ENCODE measurements at places on chromosomes 13 and 19. TPM values are rescaled to one million over a fixed set of nuclear protein-coding genes. Genes with fewer than 3 reads are reported as not detected.

ASF1B gene
- 2.3 TPM for total RNA-seq

DAND5 gene
- total RNA-seq, result not detected

KCNN4 gene
- total RNA-seq, result 33.6 TPM

CYP4F11 gene
- not detected for total RNA-seq

KLF1 gene
- not detected for total RNA-seq

N4BP2L1 gene
- 51.6 TPM for total RNA-seq

GIPC3 gene
- 0.64 TPM for total RNA-seq

ZNF549 gene
- 20.5 TPM for total RNA-seq

DCT gene
- total RNA-seq, result 0.35 TPM

UBE2L5 gene
- not detected for total RNA-seq

POLRMT gene
- 103 TPM for total RNA-seq

CLC gene
- total RNA-seq, result 0.96 TPM

RGCC gene
- total RNA-seq, result 146 TPM

DNA sequence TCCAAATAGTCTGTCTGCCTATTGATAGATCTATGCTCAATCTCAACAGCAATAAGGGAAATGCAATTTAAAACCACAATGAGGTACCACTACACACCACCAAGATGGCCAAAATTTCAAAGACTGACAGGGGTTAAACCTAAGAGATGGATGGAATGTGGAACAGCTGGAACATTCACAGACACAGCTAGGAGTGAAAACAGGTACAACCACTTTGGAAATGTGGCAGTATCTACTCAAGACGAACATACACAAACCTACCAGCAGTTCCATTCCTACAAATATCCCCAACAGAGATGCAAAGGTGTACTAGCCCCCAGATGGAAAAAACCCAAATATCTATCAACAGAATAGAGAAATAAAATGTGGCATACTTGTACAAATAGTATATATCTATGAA, 86.4 kb downstream of the TSC22D1 start:
- peaks cover 6% of the 10 kb centered on the region for H3K4me1 ChIP-seq
- H3K4me3 ChIP-seq, result no peak overlapping the region
- no peak overlapping the region for H3K27ac ChIP-seq
- no peaks in the 10 kb centered on the region for H3K36me3 ChIP-seq
- no peak for DNase-seq

- no peaks in the 10 kb centered on the region for H3K36me3 ChIP-seq
- H3K27ac ChIP-seq, result no peak overlapping the region
- DNase-seq, result no peak
Observed at GRCh38 chr19:29410601-29411000, 115.2 kb upstream of the VSTM2B start.

- no peaks in the 10 kb centered on the region for H3K27me3 ChIP-seq
- H3K36me3 ChIP-seq, result peaks cover 3% of the 10 kb centered on the region
Observed at GRCh38 chr19:10226376-10227025, 4.6 kb downstream of the S1PR2 start.

GRCh38 chr13:31136724-31137123, 25.0 kb downstream of the HSPH1 start:
- H3K36me3 ChIP-seq, result peaks cover 42% of the 10 kb centered on the region
- H3K4me3 ChIP-seq, result no peak overlapping the region
- no peaks in the 10 kb centered on the region for H3K27me3 ChIP-seq
- no peak for DNase-seq
- no peaks in the 10 kb centered on the region for H3K4me1 ChIP-seq
- no peak overlapping the region for H3K27ac ChIP-seq

DNA sequence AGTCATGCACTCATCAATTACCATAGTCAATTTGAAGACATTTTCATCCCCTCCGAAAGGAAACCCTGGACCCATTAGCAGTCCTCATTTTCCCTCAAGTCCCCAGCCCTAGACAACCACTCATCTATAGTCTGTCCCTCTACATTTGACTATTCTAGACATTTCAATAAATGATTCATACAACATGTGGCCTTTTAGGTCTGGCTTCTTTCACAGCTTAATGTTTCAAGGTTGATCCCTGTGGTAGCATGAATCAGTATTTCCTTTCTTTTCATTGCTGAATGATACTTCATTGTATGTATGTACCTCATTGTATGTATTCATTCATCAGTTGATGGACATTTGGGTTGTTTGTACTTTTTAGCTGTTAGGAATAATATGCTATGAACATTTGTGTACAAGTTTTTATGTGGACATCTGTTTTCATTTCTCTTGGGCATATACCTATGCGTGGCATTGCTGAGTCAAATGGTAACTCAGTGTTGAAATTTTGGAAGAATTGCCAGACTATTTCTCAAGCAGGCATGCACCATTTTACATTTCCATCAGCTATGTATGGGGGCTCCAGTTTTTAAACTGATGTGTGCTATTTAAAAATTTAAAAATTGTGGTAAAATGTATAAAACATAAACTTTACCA, 18.4 kb downstream of the SPATA13 start:
- no peaks in the 10 kb centered on the region for H3K27me3 ChIP-seq
- no peak overlapping the region for H3K4me3 ChIP-seq
- H3K4me1 ChIP-seq, result no peaks in the 10 kb centered on the region
- DNase-seq, result no peak

- H3K4me3 ChIP-seq, result no peak overlapping the region
- H3K4me1 ChIP-seq, result no peaks in the 10 kb centered on the region
- no peaks in the 10 kb centered on the region for H3K27me3 ChIP-seq
- no peaks in the 10 kb centered on the region for H3K36me3 ChIP-seq
Observed at GRCh38 chr13:95624020-95624419, 20.5 kb downstream of the DZIP1 start.

DNA sequence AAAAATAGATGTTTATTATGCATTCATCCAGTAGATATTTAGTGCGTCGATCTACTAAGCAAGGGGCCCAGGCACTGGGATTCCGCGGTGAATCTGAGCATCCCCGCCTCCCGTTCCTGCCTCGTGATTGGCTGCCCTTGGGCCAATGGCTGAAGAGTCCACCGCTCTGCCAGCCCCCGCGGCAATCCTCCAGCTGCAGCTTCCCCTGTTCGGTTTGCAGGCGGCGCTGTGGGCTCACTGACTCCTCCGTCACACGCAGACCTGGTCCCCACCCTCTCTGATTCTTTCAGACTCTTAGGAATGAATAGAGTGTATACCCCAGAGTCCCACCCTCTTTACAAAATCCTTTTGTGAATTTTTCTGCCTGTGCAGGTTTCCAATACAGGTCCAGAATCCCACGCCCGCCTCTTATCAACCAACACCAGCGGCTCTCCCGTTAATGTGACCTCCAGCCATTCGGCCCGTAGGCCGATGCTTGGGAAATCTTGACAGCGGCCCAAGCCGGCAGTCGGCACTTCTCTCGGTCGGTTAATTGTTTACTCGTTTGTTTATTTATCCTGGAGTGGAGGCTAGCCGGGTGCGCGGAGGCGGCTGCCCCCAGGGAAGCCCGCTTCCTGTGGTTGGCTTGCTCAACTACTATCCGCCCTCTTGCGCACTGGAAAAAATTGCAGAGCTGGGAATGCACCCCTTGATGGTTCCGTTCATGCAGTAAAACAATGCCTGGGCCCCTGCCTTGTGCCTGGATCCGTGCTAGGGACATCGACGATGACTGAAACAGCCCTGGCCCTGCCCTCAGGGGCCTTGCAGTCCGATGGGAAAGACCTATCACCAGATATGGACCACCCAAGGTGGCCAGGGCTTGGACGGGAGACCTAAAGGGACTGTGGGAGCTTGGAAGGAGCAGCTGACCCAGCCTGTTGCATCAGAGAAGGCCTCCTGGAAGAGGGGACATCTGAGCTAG, 4.5 kb upstream of the ARHGAP35 start:
- peak; percentile 93 for DNase-seq
- H3K4me3 ChIP-seq, result peak overlapping the region; percentile 53

- H3K27ac ChIP-seq, result no peak overlapping the region
- no peaks in the 10 kb centered on the region for H3K4me1 ChIP-seq
- no peak for DNase-seq
- H3K27me3 ChIP-seq, result no peaks in the 10 kb centered on the region
Observed at GRCh38 chr13:75932636-75933035, 296.5 kb downstream of the LMO7 start.

DNA sequence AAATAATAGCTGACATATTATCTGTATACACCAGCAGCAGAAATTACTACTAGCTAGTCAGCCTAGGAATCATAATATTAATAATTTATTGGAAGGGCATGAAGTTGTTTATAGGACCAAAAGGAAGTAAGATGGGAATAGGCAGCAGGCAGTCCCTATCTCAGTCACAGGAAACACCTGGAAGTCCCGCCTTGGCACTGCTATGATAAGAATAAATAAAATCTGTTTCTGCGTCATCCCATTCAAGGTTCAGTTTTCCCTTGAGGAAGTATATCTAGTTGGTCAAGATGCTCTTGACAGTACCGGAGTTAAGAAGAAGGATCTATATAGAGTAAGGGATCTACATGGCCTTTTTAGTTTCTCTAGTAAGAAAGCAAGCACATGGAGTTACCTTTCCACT, 830.8 kb downstream of the DIAPH3 start:
- no peak for DNase-seq
- H3K27ac ChIP-seq, result no peak overlapping the region
- H3K4me3 ChIP-seq, result no peak overlapping the region
- H3K36me3 ChIP-seq, result no peaks in the 10 kb centered on the region
- H3K27me3 ChIP-seq, result no peaks in the 10 kb centered on the region
- no peaks in the 10 kb centered on the region for H3K4me1 ChIP-seq

GRCh38 chr13:114027046-114027715, 53.3 kb upstream of the C13orf46 start:
- H3K27ac ChIP-seq, result no peak overlapping the region
- no peak for DNase-seq
- H3K27me3 ChIP-seq, result no peaks in the 10 kb centered on the region
- peaks cover 78% of the 10 kb centered on the region for H3K36me3 ChIP-seq
- no peak overlapping the region for H3K4me3 ChIP-seq

- H3K4me1 ChIP-seq, result peaks cover 4% of the 10 kb centered on the region
- peak overlapping the region; percentile 65 for H3K4me3 ChIP-seq
- no peaks in the 10 kb centered on the region for H3K36me3 ChIP-seq
- no peaks in the 10 kb centered on the region for H3K27me3 ChIP-seq
- peak; percentile 74 for DNase-seq
Observed at GRCh38 chr19:12965017-12965811, 4.2 kb upstream of the DAND5 start.

DNA sequence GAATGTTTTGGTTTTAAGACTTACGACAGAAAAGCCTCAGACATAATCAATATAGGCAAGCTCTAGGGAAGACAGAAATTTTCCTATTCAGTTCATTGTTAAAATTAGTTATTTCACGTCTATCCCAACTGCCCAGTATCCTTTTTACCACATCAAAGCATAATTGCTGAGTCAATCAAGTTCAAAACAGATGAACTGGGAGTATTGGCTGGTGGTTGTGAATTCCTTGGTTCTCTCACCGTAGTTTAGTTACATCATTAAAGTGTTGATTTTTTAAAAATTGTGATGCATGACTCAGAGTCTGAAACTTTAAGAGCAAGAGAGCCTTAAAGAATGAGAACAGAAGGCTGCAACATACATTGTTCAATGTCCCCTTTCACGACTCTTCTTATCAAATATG, 143.3 kb upstream of the FREM2 start:
- no peak for DNase-seq
- no peaks in the 10 kb centered on the region for H3K36me3 ChIP-seq
- H3K4me1 ChIP-seq, result no peaks in the 10 kb centered on the region
- no peak overlapping the region for H3K27ac ChIP-seq

- H3K4me3 ChIP-seq, result no peak overlapping the region
Observed at GRCh38 chr13:48476686-48477085, 56.2 kb downstream of the RCBTB2 start.

DNA sequence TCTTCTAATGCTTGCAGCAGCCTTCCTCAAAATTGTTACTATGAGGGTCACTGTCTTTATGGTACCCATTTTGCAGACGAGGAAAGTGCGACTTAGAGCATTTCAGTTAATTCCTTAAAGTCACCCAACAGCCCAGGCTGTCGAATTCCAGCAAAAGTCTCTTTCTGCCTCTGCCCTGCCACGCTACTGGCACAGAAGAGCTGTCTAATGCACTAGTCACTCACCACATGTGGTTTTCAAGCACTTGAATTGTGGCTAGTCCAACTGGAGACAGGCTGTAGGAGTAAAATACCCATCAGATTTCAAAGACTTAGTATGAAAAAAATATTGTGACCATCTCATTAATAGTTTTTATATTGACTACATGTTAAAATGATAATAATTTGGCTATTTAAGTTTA, 1.7 kb downstream of the FPR1 start:
- H3K27me3 ChIP-seq, result no peaks in the 10 kb centered on the region
- H3K4me1 ChIP-seq, result no peaks in the 10 kb centered on the region
- no peak for DNase-seq
- no peak overlapping the region for H3K4me3 ChIP-seq
- no peak overlapping the region for H3K27ac ChIP-seq

- no peaks in the 10 kb centered on the region for H3K27me3 ChIP-seq
- H3K4me1 ChIP-seq, result no peaks in the 10 kb centered on the region
- H3K4me3 ChIP-seq, result no peak overlapping the region
- no peaks in the 10 kb centered on the region for H3K36me3 ChIP-seq
- H3K27ac ChIP-seq, result no peak overlapping the region
Observed at GRCh38 chr13:101785858-101786257, 333.4 kb downstream of the ITGBL1 start.

GRCh38 chr19:13734751-13735150, 29.6 kb upstream of the MRI1 start:
- H3K27me3 ChIP-seq, result no peaks in the 10 kb centered on the region
- H3K27ac ChIP-seq, result no peak overlapping the region
- no peak overlapping the region for H3K4me3 ChIP-seq
- H3K36me3 ChIP-seq, result no peaks in the 10 kb centered on the region
- peaks cover 19% of the 10 kb centered on the region for H3K4me1 ChIP-seq

- no peak overlapping the region for H3K4me3 ChIP-seq
- H3K36me3 ChIP-seq, result no peaks in the 10 kb centered on the region
- no peak for DNase-seq
- H3K4me1 ChIP-seq, result no peaks in the 10 kb centered on the region
- no peak overlapping the region for H3K27ac ChIP-seq
- no peaks in the 10 kb centered on the region for H3K27me3 ChIP-seq
Observed at GRCh38 chr19:33673996-33674625, 52.4 kb downstream of the CHST8 start.

- H3K27me3 ChIP-seq, result no peaks in the 10 kb centered on the region
- no peak overlapping the region for H3K4me3 ChIP-seq
- H3K4me1 ChIP-seq, result no peaks in the 10 kb centered on the region
- no peaks in the 10 kb centered on the region for H3K36me3 ChIP-seq
- no peak for DNase-seq
- H3K27ac ChIP-seq, result no peak overlapping the region
Observed at GRCh38 chr13:41827507-41828213, 133.2 kb downstream of the VWA8 start.

GRCh38 chr13:29526741-29527140, 68.7 kb downstream of the SLC7A1 start:
- peaks cover 36% of the 10 kb centered on the region for H3K36me3 ChIP-seq
- H3K4me3 ChIP-seq, result no peak overlapping the region
- no peaks in the 10 kb centered on the region for H3K4me1 ChIP-seq
- H3K27ac ChIP-seq, result no peak overlapping the region
- no peaks in the 10 kb centered on the region for H3K27me3 ChIP-seq

Data from CD4-positive, alpha-beta memory T cell (primary cell).